Calu3 (cell line): ENCODE measurements at places on chromosomes 16 and 17.

DNA sequence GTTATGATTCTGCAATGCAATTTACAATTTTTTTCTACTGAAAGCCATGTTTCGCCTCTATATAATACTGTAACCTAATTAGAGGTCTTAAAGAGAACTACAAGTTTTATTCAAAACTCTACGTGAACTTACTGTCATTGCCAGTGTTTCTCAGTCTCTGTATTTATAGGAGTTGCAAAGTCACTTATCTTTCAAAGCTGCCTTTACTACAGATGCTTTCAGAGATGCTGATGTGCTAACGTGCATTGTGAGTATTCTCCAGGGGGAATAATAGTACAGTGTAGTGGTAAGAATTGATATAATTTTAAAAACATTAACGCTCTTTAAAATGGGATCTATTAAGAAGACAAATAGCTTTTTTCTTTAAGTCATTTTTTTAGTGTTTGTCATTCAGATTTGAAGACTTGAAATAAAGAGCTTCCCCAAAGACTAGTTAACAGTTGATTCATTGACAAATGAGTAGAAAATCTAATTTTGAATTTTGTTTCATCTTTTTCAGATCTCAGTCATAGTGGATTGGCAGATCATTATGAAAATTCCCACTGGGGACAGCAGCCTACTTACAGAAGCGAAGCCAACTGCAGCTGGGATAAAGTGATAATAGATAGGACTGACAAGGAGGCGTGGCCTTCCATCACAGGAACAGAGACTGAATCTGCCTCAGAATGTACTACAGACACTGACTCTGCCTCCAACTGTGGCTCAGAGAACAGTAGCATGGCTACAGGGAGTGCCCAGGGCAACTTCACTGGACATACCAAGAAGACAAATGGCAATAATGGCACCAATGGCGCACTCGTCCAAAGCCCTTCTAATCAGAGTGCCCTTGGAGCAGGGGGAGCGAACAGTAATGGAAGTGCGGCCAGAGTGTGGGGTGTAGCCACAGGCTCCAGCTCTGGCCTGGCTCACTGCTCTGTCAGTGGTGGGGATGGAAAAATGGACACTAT lies 79.9 kb downstream of the TMC6 start:
- DNase-seq, result no peak

DNA sequence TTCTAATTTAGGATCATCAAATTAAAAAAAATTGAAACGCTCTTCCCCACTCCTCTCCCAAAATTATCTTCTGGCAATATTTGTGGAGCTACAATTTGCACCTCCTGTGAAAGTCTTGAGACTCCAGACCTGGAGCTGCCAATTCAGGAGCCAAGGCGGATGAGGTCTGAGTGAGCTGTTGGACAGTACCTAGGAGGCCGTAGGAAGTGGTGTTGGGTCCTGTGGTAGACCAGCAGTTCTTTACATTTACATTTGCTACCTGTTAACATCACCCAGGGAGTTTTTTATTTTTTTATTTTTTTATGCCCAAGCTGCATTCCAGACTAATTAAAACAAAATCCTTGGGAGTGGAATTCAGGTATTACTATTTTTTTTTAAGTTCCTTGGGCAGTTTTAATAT lies 271.0 kb downstream of the PHKB start:
- DNase-seq, result no peak

- no peak for DNase-seq
Observed at GRCh38 chr16:81786868-81787267, 7.8 kb downstream of the PLCG2 start.

- no peak for DNase-seq
Observed at GRCh38 chr17:77217123-77217522, 76.4 kb downstream of the SEC14L1 start.

- no peak for DNase-seq
Observed at GRCh38 chr17:32491371-32492263, 4.8 kb downstream of the CDK5R1 start.
